Glutamatergic neuron (in vitro differentiated cells): ENCODE measurements at places on chromosomes 5 and 9. TPM values are rescaled to one million over a fixed set of nuclear protein-coding genes. Genes with fewer than 3 reads are reported as not detected.
A peak's percentile ranks its signal among the peaks of the same experiment; 100 is the strongest.

DNA sequence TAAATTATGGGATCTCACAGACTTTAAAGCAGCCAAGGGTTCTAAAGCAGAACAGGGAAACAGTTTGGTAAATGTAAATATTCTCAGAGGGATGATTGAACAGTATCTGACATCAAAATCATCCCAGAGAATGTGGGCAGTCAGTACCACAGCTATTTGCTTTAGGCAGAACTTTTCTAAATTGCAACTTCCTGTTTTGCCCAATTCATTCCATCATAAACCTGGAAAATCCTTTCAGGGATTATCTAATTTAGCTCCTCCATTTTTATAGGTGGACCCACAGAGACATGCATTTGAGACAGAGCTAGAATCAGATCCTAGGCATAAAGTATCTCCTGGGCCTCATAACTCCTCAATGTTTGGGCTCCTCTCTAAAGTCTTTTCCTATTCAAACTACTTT is 12.4 kb downstream of the NR6A1 start:
- H3K27me3 ChIP-seq: peaks cover 4% of the 10 kb centered on the region
- H3K4me3 ChIP-seq: no peak overlapping the region
- H3K36me3 ChIP-seq: no peaks in the 10 kb centered on the region
- DNase-seq: no peak

The ARHGEF37 gene
- total RNA-seq: 1.0 TPM

DNA sequence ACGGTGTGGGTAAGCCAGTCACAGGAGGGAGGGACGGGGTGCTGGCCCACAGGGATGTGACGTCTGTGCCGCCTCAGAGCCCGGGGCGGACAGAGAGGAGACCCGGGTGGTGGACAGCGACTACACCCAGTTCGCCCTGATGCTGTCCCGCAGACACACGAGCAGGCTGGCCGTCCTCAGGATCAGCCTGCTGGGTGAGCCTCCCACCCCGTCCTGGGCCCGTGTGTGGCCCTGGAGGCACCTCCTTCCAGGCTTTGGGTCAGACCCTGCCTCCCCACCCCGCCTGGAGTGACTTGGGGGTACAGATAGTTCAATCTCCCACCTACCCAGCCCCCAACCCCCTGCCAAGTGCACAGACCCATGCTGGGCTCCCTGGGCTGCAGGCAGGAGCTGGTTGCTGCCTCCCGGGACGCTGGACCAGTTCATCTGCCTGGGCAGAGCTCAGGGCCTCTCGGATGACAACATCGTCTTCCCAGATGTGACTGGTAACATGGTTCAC is 1.7 kb downstream of the LCN12 start:
- peaks cover 4% of the 10 kb centered on the region for H3K27me3 ChIP-seq
- H3K36me3 ChIP-seq: no peaks in the 10 kb centered on the region
- H3K4me1 ChIP-seq: no peaks in the 10 kb centered on the region

- no peak for DNase-seq
- peak overlapping the region; percentile 30 for H3K27ac ChIP-seq
- H3K36me3 ChIP-seq: peaks cover 4% of the 10 kb centered on the region
- peaks cover 4% of the 10 kb centered on the region for H3K27me3 ChIP-seq
Measured at GRCh38 chr5:132227235-132227484, 493 bp downstream of the P4HA2 start.

The C1QTNF3 gene
- 9.0 TPM for total RNA-seq

The LHX2 gene
- 6.7 TPM for total RNA-seq

GRCh38 chr9:129679537-129679936 is 14.1 kb downstream of the PRRX2 start:
- no peaks in the 10 kb centered on the region for H3K36me3 ChIP-seq
- H3K27me3 ChIP-seq: peaks cover 7% of the 10 kb centered on the region
- H3K4me3 ChIP-seq: no peak overlapping the region
- no peak for DNase-seq
- no peak overlapping the region for H3K27ac ChIP-seq

The NTRK2 gene
- total RNA-seq: 2.1 TPM

- no peak overlapping the region for H3K4me3 ChIP-seq
- no peak for DNase-seq
- peaks cover 13% of the 10 kb centered on the region for H3K36me3 ChIP-seq
- H3K27me3 ChIP-seq: no peaks in the 10 kb centered on the region
Measured at GRCh38 chr5:59709846-59710245, 183.7 kb downstream of the PDE4D start.

DNA sequence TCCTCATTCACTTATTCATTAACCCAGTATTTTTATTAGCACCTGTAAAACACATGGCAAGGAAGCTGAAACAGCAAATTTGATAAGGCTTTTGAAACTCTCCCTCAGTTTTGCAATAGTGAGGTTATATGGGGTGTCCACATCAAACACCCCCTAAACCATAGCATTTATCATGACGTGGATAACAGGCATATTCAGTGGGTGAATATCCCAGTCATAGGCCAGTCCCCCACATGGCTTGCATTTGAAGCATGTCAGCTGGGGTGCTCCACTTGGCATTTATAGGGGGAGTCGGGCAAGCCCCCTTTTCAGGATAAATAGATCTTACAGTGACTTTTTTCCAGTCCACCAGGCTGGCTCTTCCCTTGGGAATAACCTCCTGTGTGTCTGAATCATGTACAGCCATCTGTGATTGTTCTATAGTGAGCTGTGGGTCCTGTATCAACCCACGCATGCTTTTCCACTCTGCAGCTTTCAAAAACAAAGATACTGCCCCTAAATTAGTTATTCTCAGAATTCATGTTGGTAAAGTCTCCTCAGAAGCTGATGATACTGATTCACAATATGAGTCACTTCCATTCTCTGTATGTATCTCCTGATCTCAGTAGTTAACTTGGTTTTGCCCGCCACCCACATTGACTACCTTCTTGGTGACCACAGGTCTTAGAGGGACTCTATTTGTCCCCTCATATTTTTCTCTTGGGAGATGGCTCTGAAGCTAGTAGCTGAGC is 84.4 kb upstream of the SPIN1 start:
- peak overlapping the region; percentile 13 for H3K4me3 ChIP-seq
- no peaks in the 10 kb centered on the region for H3K27me3 ChIP-seq
- peak overlapping the region; percentile 31 for H3K27ac ChIP-seq
- peaks cover 5% of the 10 kb centered on the region for H3K36me3 ChIP-seq
- peaks cover 19% of the 10 kb centered on the region for H3K4me1 ChIP-seq

- DNase-seq: no peak
- H3K4me3 ChIP-seq: no peak overlapping the region
- H3K4me1 ChIP-seq: peaks cover 3% of the 10 kb centered on the region
- H3K36me3 ChIP-seq: peaks cover 8% of the 10 kb centered on the region
Measured at GRCh38 chr5:124040799-124041198, 528.8 kb downstream of the CSNK1G3 start.

GRCh38 chr9:124769549-124770358 is 1.4 kb downstream of the NR6A1 start:
- no peaks in the 10 kb centered on the region for H3K36me3 ChIP-seq
- peak overlapping the region; percentile 90 for H3K4me3 ChIP-seq
- peak overlapping the region; percentile 57 for H3K27ac ChIP-seq
- H3K4me1 ChIP-seq: peaks cover 13% of the 10 kb centered on the region
- peaks cover 18% of the 10 kb centered on the region for H3K27me3 ChIP-seq

The EIF4EBP3 gene
- 7.0 TPM for total RNA-seq

GRCh38 chr9:32899181-32899580 is 102.2 kb downstream of the APTX start:
- H3K36me3 ChIP-seq: no peaks in the 10 kb centered on the region
- no peaks in the 10 kb centered on the region for H3K27me3 ChIP-seq
- no peak overlapping the region for H3K27ac ChIP-seq
- DNase-seq: no peak
- no peak overlapping the region for H3K4me3 ChIP-seq
- no peaks in the 10 kb centered on the region for H3K4me1 ChIP-seq

DNA sequence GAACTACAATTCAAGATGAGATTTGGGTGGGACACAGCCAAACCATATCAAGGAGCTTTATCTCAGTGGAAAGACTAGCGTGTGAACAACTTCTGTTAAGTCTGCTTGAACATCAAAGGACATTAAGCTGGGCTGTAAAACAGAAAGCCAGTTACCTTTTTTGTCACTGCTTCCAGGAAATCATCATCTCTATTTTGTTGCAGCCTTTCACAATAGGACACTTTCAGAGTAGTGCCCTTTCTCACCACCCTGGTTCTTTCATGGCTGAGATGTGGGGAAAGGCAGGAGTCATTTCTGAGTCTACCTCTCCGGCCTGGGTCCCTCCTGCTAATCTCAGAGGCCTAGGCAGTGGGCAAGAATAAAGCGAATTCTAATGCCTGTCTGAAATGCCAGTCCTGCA is 96.2 kb upstream of the PPP1R2B start:
- no peaks in the 10 kb centered on the region for H3K4me1 ChIP-seq
- no peaks in the 10 kb centered on the region for H3K27me3 ChIP-seq
- no peak for DNase-seq
- H3K36me3 ChIP-seq: no peaks in the 10 kb centered on the region
- no peak overlapping the region for H3K27ac ChIP-seq

DNA sequence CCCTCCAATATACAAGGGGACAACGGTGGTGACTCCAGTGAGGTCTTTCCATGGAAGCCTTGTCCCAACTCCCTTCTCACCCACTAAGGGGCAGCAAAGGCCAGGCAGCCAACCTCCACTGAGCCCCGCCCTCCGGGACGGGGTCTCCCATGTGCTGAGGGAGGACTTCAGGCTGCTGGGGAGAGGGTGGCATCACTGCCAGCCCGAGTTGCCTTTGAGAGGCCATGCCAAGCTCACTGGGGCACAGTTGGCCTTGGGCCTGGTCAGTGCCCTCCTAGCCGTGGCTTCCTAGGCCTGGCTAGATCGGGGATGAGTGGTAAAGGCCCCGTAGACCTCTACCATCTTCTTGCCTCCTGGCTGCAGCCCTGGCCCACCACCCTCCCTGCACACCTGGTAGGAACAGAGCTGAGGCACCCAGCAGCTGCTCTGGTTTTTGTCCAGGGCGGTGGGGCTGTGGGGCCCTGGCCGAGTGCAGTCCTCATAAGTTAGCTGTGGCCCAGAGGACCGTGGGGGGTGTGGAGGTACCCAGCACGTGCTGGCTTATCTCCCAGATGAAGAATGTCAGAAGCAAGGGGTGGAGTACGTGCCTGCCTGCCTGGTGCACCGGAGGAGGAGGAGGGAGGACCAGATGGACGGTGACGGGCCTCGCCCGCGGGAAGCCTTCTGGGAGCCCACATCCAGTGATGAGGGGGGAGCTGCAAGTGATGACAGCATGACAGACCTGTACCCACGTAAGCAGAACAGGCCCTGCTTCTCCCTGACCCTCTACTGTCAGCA is 3.2 kb downstream of the SURF2 start:
- peak overlapping the region; percentile 12 for H3K4me3 ChIP-seq
- peaks cover 4% of the 10 kb centered on the region for H3K27me3 ChIP-seq
- DNase-seq: peak; percentile 69
- peaks cover 24% of the 10 kb centered on the region for H3K4me1 ChIP-seq
- peak overlapping the region; percentile 75 for H3K27ac ChIP-seq
- H3K36me3 ChIP-seq: no peaks in the 10 kb centered on the region

DNA sequence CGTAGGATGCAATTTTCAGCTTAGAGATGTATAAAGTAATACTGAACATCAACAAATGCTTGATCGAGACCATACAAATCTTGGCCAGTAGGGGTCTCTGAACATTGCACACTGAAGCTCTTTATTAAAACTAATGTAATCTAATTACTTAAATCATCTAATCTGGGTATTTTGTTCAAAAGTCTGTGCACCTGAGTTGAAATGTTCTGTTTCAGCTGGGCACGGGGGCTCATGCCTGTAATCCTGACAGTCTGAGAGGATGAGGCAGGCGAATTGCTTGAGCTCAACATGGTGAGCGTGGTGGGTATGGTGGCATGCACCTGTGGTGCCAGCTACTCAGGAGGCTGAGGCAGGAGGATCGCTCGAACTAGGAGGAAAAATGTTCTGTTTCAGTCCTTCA is 41.0 kb downstream of the ESM1 start:
- H3K27ac ChIP-seq: no peak overlapping the region
- H3K4me1 ChIP-seq: no peaks in the 10 kb centered on the region
- no peak for DNase-seq
- no peaks in the 10 kb centered on the region for H3K36me3 ChIP-seq
- H3K4me3 ChIP-seq: no peak overlapping the region

DNA sequence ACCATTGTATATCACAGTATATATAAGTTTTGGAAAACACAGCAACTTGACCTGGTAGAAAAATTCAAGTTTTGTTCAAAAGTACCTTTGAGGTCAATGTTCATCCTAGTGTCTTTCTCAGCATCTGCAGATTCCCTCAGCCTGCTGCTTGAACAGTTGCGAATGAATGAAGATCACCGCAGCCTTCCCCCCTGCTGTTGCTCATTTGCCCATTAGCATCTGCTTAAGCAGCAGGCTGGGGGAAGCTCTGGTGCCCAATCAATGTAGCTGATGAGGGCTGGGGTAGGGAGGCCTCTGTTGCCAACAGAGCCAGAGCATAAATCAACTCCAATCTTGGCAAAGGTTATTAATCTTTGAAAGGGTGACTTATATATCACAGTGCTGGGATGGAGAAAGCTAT is 586.5 kb upstream of the PTPRD start:
- H3K4me1 ChIP-seq: peaks cover 22% of the 10 kb centered on the region
- no peaks in the 10 kb centered on the region for H3K36me3 ChIP-seq
- peaks cover 6% of the 10 kb centered on the region for H3K27me3 ChIP-seq
- peak overlapping the region; percentile 90 for H3K27ac ChIP-seq
- peak overlapping the region; percentile 19 for H3K4me3 ChIP-seq
